HCT116 (cell line): ENCODE measurements at places on chromosomes 4 and X.

GRCh38 chr4:176376032-176376614, 56.4 kb downstream of the SPCS3 start:
- peak; percentile 19 for DNase-seq

GRCh38 chr4:145183023-145183422, 2.6 kb upstream of the OTUD4 start:
- DNase-seq: no peak

DNA sequence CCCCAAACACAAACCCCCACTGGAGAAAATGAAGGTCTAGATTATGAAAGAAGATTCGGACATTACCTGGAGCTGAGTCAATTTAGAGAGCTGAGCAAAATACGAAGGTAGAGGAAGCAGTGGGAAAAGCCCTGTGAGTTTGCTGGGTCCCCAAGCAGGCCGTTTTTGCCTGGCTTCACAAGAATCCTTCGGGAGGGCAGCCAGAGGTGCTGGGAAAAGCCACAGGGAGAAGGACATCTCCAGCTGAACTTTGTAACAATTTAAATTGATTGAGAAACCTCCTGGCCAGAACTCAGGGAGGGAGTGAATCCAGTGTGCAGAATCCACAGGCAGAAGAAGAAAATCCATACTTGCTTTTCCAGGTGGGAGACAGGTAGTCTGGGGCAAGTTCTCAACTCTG, 319.1 kb upstream of the CT83 start:
- no peak for DNase-seq

- DNase-seq: no peak
Observed at GRCh38 chr4:157572284-157572683, 351.8 kb downstream of the GRIA2 start.

GRCh38 chrX:139025816-139026215, 314.3 kb upstream of the FGF13 start:
- no peak for DNase-seq

DNA sequence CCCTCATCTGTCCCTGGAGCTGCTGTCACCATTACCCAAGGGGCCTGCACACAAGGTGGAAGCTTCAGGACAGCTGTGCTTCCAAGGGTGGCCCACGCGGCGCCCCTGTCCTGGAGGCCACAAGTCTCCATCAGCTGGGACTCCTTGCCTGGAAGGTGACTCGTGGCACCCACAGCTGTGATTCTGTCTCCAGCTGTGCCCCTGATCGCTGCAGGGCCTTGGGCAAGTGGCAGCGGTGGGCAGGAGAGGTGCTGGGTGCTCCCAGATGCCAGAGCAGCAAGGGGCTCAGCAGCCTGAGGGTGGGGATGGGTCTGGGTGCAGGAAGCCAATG, 9.0 kb upstream of the DUSP9 start:
- DNase-seq: no peak

DNA sequence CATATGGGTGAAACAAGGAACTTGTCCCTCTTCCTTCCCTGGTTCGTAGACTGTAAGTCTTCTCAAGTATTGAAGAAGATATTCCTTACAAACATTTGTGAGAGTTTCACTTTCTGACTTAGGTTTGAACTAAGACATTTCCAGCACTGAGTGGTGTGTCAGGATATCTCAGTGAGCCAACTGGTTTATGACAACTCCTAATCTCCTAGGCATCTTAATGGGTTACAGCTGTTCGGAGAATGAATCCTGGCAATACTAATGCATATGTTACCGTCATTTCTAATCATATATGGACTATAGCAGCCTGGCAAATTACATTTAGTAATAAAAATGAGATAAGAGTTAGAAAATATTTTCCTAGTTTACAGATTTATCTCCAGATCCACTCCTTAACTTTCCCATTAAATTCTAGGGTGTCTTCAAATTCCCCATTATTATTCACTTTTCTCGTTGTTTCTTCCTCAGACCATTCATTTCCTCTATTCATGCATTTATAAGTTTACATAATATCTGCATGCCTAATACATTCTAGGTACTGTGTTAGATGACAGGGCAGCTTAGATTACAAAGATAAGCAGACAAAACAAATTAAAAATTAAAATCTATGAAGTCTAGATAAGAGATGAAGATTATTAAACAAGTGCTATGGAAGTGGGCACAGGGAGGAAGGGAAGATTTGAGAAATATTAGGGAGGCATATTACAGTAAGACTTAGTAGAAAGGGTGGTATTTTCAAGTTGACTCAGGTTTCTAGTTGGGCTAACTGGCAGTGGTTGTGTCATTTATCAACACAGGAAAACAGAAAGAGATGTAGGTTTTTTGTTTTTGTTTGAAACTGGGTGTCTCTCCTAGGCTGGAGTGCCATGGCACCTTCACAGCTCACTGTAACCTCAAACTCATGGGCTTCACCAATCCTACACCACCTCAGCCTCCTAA, 173.9 kb downstream of the WDFY3 start:
- no peak for DNase-seq

DNA sequence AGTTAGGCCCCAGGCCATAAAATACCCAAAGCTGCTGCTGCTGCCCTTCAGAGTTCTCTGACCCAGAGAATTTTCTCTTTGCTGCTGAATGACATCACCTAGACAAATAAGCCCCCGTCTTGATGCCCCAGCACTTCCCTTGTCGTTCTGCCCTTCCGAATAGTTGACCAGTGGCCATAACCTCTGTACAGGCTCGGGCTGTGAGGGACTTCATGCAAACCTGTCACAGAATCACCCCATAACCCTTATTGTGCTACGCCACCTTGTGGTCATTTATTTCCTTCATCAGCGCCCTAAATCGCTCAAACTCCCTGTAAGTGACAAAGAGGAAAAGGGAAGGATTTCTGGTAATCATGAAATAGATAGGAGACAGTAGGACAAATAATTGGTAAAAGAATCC, 18.8 kb downstream of the SPACA5 start:
- DNase-seq: peak; percentile 64

GRCh38 chr4:170391066-170391740, 301.4 kb upstream of the AADAT start:
- no peak for DNase-seq

GRCh38 chr4:40699648-40700047, 50.1 kb upstream of the NSUN7 start:
- DNase-seq: no peak

DNA sequence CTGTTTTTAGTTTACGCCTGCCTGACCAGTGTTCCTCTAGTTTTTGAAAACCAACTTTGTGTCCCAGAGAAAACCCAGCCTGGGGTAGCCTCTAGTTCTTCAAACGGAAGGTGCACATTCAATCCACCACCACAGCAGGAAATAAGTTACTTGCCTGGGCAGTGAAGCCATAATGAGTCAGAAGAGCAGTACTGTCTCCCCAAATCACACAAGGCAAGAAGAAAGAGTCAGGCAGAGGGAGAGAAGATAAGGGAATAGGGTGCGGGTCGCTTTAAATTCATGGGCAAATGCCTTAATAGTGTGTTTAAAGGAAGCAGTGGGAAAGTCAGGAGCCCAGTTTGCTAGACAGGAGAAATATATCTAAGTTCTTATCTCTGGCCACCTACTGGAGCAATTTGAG, 333.8 kb upstream of the GRIA3 start:
- DNase-seq: no peak

DNA sequence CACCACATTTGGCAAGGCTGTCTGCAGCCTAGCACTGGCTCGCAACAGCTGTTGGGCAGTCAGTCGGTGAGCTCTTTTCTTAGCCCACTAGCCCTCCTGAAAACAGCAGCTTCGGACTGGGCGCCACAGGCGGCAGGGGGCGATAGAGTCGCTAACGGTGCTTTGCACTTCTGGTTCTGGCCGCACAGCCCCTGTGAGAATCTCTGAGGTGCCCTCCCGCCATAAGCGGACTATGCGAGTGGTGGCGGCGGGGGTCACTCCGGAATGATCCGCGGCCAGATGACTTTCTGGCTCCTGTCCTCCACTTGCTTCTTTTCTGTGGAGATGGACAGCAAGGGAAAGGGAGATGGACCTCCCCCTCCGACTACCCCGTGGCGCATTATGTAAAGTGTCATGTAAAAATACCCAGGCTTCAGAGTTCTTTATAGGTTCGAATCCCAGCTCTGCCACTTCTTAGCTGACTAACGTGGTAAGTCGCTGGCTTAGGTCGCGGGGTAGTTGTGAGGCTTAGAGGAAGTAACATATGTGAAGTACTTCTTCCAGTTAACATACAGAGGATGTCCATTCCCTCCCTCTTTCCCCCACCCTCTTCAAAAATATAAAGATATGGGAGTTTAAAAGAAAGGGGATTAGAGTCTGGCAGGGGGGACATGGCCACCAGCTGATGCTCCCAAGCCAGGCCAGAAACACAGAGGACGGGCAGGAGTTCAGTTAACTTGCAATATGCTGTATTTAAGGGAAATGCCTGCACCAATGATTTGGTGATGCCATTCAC, 11.0 kb downstream of the ARHGAP36 start:
- DNase-seq: peak; percentile 19

GRCh38 chr4:20017777-20018115, 234.0 kb upstream of the SLIT2 start:
- no peak for DNase-seq

- peak; percentile 88 for DNase-seq
Observed at GRCh38 chr4:168076989-168077725, 15.2 kb upstream of the ANXA10 start.

- no peak for DNase-seq
Observed at GRCh38 chr4:147815741-147816140, 83.9 kb downstream of the ARHGAP10 start.

DNA sequence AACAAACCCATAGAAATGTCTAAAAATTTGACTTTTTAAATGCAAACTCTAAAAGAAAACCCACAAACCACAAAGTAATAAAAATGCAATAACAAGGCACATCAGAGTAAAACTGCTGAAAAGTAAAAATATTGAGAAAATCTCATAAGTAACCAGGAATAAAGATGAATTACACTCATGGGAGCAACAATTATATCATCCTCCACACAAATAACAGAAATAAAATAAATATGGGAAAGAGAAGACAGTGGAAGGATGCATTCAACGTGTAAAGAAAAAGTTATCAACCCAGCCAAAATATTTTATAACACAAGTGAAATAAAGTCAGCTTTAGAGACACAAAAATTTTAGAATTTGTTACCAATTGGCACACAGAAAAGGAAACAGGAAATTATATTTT, 1420.2 kb downstream of the PCDH18 start:
- no peak for DNase-seq

DNA sequence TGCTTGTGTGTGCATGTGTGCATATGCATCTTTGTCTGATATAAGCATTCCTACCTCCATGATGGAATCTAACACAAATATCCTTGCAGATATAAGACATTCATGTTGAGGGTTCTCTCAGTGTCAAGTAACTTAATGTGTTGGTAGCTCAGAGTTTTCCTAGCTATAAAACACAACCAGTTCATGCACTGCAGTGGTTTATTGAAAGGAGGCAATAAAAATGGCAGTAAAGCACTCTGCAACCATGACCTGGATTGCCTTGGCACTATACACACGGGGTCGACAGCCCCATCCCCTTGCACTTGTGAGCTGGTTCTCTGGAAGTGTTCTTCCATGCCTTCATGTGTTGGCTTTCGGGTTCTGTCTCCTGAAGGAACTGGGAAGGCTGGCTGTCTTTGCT, 38.9 kb downstream of the GPC4 start:
- no peak for DNase-seq

GRCh38 chr4:185426960-185427688, 1.4 kb upstream of the UFSP2 start:
- no peak for DNase-seq
